Pons (tissue), 1 donor: ENCODE measurements at places on chromosomes 7 and 10.

- DNase-seq = no peak
Observed at GRCh38 chr10:361203-362081, 226.2 kb downstream of the ZMYND11 start.

DNA sequence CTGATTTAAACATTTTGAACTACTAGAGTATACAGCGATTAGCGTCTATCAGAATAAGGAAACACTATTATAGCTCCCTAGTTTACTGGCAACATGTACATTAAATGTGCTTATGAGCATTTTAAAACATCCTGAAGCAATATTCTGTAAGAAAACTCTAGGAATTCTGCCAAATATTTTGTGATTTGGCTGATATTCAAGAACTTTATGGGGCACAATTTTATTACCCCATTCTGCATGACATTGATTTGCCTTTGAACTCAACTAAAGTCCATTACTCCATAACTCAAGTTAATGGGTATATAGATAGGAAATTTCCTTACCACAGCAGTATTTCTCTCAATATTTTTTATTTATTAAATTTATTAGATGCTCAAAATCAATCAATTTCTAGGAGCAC, 369.9 kb upstream of the KCND2 start:
- DNase-seq = no peak

DNA sequence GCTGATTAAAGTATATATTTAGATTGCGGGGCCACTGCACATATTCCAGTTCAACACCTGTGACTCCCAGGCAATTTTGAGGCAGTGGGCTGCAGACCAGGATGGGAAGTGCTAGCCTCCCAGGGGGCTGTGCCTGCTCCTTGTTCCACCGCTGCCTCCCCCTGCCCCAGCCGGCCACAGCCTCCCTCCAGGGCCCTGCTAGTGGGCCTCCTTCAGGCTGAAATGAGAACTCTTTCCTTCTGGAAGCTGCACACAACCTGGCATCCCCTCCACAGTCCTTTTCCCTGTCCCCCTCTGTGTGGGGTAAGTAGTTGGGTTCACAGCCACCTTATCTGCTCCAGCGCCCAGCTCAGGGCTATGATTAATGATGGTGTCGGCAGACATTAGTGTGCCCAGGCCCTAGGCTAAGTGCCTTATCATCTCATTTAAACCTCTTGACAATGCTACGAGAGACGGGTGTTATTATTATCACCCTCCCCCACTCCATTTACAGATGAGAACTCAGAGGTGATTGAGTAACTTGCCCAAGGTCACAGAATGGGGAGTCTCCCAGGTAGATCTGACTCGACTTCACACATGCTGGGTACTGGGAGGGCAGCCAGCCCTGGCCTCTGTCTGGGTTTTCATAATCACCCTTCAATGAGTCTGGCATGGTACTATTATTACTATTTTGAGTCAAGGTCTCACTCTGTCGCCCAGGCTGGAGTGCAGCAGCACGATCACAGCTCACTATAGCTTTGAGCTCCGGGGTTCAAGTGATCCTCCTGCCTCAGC, 10.8 kb upstream of the SFRP5 start:
- DNase-seq = no peak

DNA sequence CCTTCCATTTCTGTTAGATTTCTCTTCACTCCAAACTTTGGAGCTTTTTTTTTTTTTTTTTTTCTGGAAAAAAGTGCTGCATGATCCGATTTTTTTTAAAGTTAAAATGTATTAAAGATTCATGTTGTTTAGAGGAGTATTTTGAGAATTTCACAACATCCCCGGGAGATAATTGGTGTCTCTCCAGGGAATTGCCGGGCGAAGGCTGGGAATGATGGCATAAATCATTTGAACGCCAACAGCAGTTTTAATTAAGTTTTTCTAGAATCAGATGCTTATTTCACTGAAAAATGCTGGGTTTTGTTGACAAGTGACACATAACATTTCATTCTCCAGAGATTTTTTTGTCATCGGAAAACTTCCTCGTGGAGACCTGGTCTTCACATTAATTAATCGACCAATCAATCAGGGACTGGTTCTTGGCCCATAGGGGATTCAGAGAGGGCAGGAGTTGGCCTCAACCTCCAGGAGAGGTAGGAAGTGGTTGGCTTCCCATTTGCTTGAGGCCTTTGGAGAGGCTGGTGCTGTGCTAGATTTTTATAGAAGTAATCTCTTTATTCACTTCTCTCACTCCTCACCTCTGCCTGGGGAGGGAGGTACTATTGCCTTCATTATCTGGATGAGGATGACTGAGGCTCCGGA, 439.4 kb downstream of the TYW1 start:
- DNase-seq = no peak

GRCh38 chr7:81672872-81673271, 97.0 kb downstream of the HGF start:
- no peak for DNase-seq

DNA sequence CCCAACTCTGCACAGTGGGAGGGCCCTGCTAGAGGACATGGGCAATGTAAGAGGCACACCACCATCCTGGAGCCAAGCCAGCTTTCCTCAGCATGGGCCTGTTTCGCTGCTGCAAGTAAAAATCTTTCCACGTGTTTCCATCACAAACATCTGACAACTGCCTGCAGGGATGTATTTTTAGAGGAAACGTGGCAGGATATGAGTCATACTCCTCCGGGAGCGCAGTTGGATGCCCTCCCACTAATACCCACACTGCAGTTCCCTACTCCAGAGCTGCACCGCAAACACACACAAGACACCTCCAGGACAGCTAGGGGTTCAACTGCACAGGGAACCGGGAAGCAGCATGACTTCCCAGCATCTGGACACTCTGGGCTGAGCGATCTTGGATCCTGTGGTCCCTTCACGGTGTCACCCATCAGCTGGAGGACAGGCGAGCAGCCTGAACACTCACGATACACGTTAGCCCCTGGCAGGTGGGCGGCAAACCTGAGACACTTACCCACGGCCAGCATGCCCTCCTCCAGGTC, 26.1 kb downstream of the PLAC9 start:
- peak; percentile 44 for DNase-seq

DNA sequence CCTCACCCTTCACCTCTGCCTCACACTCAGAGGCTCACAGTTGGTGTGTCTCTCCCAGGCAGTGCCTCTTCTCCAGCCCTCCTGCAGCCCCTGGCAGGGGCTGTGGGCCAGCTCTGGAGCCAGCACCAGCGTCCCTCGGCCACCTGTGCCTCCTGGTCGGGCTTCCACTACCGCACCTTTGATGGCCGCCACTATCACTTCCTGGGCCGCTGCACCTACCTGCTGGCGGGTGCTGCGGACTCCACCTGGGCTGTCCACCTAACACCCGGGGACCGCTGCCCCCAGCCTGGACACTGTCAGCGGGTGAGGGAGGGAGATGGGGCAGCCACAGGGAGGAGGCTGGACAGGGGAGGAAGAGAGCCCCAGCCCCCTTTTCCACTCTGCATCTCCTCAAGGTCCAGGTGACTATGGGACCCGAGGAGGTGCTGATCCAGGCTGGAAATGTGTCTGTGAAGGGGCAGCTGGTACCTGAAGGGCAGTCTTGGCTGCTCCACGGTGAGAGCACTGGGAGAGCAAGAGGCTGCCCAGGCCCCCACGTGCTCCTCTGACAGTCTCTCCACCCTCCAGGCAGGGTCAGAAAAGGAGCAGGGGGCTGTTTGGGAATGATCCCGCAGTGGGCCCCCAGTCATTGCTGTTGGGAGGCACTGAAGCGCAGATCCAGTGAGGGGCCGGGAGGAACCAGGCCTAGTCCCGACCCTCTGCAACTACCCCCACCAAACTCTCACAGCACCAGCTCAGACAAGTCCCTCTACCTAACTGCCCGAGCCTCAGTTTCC, 4.4 kb upstream of the ZNF467 start:
- no peak for DNase-seq
